Nucleus accumbens (tissue), 56 donors: ENCODE measurements at places on chromosomes 1 and 21.

- no peak for DNase-seq
These were observed 3.4 kb upstream of the CHI3L1 start for GRCh38 chr1:203189951-203190352.

GRCh38 chr1:162250004-162250730 lies 126.5 kb downstream of the SPATA46 start:
- DNase-seq: no peak

- DNase-seq: no peak
These were observed 28.4 kb upstream of the ETV3 start for GRCh38 chr1:157166590-157166989.

DNA sequence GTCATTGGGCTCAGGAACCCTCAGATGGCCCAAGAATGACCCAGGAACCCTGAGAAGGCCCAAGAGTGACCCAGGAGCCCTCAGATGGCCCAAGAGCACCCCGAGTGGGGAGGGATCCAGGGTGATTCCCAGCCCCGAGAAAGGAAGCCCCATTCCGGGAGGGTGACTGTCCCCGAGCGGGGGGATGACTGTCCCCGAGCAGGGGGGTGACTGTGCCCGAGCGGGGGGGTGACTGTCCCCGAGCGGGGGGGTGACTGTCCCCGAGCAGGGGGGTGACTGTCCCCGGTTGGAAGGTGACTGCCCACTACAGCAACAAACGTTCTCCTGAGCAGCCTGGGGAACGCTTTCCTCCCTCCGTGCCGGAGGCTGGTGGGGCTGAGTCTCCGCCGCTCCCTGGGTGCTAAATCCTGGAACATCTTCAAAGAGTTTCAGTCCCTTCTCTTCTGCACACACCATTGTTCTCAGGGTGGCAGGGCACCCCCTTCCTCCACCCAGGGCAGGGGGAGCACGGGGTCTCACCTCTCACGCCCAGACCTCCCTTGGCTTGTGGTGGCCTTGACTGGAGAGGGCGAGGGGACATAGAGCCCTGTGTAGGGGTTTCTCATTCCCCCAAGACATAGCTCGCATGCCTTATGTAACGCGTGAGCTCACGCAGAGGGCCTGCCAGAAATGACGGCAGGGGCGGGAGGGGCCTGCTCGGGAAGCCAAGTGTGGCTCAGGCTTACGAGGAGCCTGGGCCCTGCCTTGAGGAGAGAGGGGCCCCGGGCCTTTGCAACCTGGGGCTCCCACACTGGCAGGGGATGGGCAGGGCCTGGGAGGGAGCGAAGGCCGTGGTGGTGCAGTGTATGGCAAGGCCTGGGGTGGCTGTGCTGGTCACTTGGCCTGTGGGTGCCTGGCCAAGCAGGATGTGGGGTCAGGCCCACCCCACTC lies 14.3 kb upstream of the SKI start:
- peak; percentile 77 for DNase-seq

- no peak for DNase-seq
These were observed 1528.0 kb upstream of the TPTE start for GRCh38 chr21:8993284-8993942.

- DNase-seq: no peak
These were observed 19.8 kb downstream of the NENF start for GRCh38 chr1:212452323-212453155.

GRCh38 chr1:222910699-222911098 lies 95.9 kb downstream of the DISP1 start:
- DNase-seq: no peak

- no peak for DNase-seq
These were observed 6.2 kb upstream of the DISP3 start for GRCh38 chr1:11472741-11473140.

- DNase-seq: no peak
These were observed 367.1 kb downstream of the TTLL7 start for GRCh38 chr1:83631851-83632250.

- no peak for DNase-seq
These were observed 725.8 kb downstream of the MRPL39 start for GRCh38 chr21:24881506-24881905.
